ENCODE measurements at places on chromosomes 6 and 20.

GRCh38 chr20:50278684-50279531 is 88.3 kb downstream of the CEBPB start:
- no peak for DNase-seq

DNA sequence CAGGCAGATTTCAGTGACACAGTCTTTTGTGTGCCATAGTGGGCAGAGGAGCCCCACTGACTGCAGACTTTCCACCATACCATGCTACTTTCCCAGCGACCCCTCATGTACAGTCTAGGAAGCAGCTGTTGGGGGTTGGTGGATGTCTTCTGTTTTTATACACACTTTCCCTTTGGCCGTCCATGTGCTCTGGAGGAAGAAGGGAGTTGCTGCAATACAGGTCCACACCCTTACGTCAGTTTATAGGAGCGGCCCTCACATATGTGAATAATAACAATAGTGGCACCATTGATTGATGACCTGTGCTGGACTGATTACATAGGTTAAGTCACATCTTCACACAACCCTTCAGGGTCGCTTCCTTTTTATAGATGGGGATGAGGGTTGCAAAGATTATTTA is 17.5 kb upstream of the CCN2 start:
- DNase-seq = no peak

DNA sequence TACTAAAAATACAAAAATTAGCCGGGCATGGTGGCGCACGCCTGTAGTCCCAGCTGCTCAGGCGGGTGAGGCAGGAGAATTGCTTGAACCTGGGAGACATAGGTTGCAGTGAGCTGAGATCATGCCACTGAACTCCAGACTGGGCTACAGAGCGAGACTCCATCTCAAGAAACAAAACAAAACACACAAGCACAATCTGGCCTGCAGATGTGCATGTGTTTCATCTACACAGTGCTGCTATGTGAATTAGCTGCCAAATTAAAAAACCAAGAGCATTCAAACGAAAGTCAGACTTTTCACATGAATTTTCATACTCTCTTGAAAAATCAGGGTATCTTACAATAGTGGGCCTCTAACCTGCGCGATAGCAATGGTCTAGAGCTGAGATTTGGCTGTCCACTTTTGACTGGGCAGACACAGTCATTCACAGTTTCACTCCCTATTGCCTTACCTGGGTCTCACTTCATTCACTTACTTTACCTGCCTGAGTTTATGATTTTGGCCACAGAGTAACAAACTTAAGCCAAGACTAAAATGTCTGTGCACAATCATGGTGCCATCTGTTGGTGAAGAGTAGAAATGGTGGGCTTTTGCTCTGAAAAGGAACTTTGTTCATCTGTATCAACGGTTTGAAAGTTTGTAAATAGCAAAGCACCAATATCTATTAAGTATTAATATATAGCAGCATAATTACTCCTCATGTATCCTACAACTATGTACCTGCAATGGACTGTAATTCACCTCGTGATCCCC is 138.5 kb upstream of the UST start:
- DNase-seq = no peak

DNA sequence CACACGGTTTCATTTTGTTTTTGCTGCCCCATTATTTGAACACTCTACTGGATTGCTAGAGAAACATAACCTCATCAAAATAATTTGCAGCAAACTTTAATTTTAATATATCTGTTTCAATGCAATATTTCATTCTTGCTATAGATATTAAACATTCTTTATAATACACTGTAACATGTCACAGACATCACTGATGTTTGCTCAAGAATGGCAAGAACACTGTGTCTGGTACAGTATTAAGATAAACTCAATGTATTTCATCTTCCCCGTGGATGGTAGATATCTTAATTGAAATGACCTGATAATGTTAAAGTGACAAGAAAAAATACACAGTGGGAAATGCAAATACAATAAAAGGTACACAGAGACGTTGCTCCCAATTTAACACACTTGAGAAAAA is 86.0 kb downstream of the PTCHD4 start:
- DNase-seq = no peak

DNA sequence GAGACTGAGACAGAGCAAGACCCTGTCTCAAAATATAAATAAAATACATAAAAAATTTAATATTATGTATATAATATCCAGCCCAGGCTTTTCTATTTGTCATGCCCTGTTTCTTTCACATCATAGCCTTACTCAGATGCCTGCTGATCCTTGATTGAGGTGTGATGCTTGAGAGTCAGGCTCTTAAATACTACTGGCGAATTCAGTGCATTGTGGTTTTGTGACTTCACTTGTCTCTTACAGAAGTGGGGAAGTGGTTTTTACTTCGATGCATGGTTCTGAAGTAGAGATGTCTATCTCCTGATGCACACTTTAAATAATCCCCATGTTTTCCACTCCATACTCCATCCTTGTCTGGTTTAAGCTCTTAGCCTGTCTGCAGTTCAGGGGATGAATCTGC is 29.1 kb downstream of the ASXL1 start:
- DNase-seq = no peak

DNA sequence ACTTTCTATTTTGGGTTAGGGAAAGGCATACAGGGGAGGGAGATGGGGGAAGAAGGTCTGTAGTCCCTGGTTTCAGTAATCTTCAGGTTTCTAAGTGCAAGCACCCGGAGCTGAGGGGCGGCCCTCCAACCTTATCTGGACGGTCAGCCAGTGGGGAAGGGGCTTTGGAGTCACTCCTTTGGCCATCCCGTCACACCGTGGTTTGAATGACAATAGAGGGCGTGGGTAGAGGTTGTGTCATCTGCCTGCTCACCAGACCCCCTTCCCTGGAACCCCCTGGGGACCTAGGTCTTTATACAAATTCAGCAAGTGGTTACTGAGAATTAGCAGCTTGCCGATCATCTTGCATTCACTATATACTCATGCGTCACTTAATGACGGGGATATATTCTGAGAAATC is 29.1 kb downstream of the STK35 start:
- DNase-seq = no peak

DNA sequence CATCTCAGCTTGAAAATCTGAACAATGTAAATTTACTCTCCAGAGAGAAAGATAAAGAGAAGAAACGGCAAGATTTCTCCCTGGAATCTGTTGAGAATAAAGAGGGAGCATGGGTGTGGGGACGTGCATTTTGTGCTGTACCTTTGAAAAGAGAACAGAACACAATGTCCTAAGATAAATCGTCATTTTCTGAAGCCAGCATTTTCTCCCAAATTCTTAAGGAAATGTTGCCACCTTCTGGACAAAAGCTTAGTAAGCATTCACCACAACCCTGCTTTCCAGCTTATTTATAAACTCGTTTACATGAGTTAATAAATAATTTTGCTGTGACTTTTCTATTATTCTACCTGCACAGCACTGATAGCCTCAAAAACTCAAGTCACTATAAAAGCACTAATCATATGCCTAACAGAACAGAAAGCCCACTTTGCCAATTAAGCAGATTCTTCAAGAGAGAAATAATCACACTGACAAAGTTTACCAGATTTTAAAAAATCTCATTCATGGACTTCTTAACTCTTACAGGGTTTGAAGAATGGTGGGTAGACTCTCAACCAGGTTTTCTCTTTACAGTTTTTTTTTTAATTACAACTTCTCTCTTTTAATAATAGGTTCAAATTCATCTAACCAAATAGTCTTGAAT is 155.8 kb downstream of the MBOAT1 start:
- peak; percentile 95 for DNase-seq

- no peak for DNase-seq
These were observed 291.4 kb downstream of the PLCB1 start for GRCh38 chr20:8423482-8423881.

- no peak for DNase-seq
These were observed 115.4 kb downstream of the ISM1 start for GRCh38 chr20:13336308-13337089.

DNA sequence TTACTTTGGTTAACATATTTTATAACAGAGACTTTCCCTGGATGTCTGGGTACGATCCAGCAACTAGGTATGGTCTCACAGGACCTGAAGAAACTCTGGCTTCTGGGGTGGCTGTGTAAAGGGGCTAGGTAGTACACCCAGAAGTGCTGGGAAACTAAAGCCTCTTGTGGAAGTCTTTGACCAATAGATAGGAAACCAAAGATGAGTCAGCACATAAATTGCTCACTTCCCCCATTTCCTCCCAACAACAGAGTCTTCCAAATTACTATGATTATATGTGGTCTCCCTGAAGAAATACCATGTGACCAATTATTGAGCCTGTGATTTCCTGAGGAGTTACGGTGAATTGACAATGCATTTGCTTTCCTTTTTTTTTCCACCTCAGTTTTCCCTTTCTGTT is 26.8 kb upstream of the TBX18 start:
- DNase-seq = no peak

GRCh38 chr6:77461796-77462195 is 1.5 kb downstream of the HTR1B start:
- no peak for DNase-seq

- DNase-seq = peak; percentile 55
These were observed 100.9 kb downstream of the HFE start for GRCh38 chr6:26187981-26188635.
